HCT116 (cell line): ENCODE measurements at places on chromosomes 7 and 10.
A peak's percentile ranks its signal among the peaks of the same experiment; 100 is the strongest.

GRCh38 chr10:91164520-91165065 is 55.9 kb upstream of the PCGF5 start:
- H3K4me3 ChIP-seq = no peak overlapping the region
- no peaks in the 10 kb centered on the region for H3K27me3 ChIP-seq
- H3K4me1 ChIP-seq = peaks cover 16% of the 10 kb centered on the region
- H3K36me3 ChIP-seq = no peaks in the 10 kb centered on the region

GRCh38 chr10:130743751-130744271 is 567.7 kb downstream of the TCERG1L start:
- DNase-seq = no peak
- H3K27ac ChIP-seq = no peak overlapping the region

GRCh38 chr10:102691285-102692066 is 22.7 kb downstream of the ARL3 start:
- DNase-seq = no peak
- no peaks in the 10 kb centered on the region; the same call in 1 of the 2 replicates for H3K36me3 ChIP-seq
- H3K4me1 ChIP-seq = no peaks in the 10 kb centered on the region
- H3K27me3 ChIP-seq = no peaks in the 10 kb centered on the region
- H3K4me3 ChIP-seq = no peak overlapping the region

DNA sequence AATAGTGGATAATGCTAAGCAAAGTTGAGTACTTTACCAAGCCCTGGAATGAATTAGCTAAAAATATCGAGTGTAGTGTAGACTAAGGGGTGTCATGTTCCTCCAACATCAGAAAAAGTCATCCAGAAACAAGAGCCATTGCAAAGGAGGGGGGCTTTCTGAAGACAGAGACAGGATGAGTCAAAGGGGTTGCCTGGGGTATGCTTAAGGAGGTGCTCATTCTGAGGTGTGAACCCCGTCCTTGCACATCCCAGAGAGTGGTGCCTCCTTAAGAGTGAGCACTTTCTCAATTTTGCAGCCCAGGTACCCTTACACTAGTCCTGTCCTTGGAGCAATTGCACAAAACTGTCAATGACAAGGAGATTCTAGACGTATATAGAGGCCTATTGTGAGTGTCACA is 43.1 kb upstream of the C10orf71 start:
- no peak overlapping the region for H3K4me3 ChIP-seq
- H3K27ac ChIP-seq = no peak overlapping the region
- H3K4me1 ChIP-seq = no peaks in the 10 kb centered on the region
- DNase-seq = no peak
- peaks cover 46% of the 10 kb centered on the region; the same call in 1 of the 2 replicates for H3K27me3 ChIP-seq
- H3K36me3 ChIP-seq = no peaks in the 10 kb centered on the region

DNA sequence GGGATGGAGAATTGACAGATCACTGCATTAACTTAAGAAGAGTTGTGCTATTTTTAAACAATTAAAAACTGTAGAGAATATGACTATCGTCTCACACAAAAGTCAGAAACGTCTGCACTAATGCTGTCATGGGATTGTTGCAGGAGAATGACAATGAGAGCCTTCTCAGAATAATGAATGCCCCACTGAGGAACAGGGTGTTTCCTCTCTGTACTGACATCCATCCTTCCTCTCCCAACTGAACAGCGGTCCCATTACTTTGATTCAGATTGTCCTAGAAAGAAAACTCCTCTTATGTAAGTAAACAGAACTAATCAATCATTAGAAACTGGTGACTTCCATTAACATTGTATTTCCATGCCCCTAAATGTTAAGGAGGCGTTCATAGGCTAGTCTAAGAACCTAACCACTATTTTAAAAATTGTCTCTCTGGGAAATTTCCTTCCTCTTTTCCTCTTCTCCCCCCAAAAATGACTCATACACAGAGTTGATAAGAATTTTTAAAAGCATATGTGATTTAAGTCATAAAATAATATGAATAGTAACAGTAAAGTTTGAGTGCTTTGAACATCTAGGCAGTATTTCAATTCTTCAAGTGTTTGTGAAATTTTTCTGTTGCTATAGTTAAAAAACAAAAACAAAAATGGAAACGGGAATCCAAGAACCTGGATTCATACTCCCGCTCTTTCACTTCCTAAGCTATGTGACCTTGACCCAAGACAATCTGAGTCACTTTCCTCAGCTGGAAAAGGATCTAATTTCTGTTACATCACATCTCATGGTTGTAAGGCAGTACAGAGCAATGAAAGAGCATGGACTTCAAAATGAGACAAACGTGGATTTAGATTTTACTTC is 12.7 kb upstream of the MACC1 start:
- no peak overlapping the region for H3K27ac ChIP-seq
- H3K4me1 ChIP-seq = peaks cover 8% of the 10 kb centered on the region; the same call in 1 of the 2 replicates
- no peaks in the 10 kb centered on the region for H3K36me3 ChIP-seq
- H3K4me3 ChIP-seq = no peak overlapping the region

DNA sequence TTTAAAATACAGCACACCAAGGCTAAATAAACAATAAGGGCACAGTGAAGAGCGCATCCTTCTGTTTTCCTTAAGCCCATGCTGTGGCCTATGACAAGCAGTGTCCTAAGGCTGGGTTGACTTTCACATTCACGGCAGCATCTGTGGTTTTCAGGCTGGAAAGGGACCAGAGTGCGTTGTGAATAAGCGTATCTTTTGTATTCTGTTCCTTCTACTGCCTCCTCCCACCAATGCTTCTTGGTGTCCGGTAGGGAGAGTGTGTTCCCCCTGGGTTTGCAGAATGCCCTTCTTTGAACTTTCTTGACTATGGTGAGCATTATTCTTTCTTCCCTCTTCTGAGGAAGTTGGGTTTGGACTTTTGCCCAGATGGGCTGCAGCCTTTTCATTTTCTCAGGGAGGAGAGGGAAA is 73.6 kb downstream of the ABCA13 start:
- DNase-seq = no peak
- H3K4me3 ChIP-seq = no peak overlapping the region
- H3K27me3 ChIP-seq = peaks cover 25% of the 10 kb centered on the region
- H3K27ac ChIP-seq = no peak overlapping the region
- H3K4me1 ChIP-seq = no peaks in the 10 kb centered on the region

GRCh38 chr7:138625849-138626230 is 75.3 kb downstream of the SVOPL start:
- H3K27me3 ChIP-seq = no peaks in the 10 kb centered on the region
- no peak overlapping the region for H3K27ac ChIP-seq
- H3K36me3 ChIP-seq = no peaks in the 10 kb centered on the region
- no peak for DNase-seq
- no peaks in the 10 kb centered on the region for H3K4me1 ChIP-seq
- no peak overlapping the region for H3K4me3 ChIP-seq

DNA sequence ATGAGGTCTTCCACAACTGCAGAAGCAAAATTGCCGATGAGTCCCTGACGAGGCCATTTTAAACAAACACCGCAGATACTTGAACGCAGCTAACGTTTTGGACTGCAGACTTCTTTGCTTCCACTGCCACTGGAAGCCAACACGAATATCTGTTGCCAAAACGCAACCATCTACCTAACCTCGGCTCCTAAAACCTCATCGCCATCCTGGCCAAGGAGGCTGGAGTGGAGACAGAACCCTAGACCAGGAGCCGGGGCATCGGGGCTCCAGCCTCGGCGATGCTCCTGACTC is 493 bp downstream of the WDR91 start:
- no peak for DNase-seq
- peak overlapping the region; percentile 24; the same call in 1 of the 2 replicates for H3K27ac ChIP-seq
- no peaks in the 10 kb centered on the region for H3K36me3 ChIP-seq
- H3K4me3 ChIP-seq = peak overlapping the region; percentile 63

DNA sequence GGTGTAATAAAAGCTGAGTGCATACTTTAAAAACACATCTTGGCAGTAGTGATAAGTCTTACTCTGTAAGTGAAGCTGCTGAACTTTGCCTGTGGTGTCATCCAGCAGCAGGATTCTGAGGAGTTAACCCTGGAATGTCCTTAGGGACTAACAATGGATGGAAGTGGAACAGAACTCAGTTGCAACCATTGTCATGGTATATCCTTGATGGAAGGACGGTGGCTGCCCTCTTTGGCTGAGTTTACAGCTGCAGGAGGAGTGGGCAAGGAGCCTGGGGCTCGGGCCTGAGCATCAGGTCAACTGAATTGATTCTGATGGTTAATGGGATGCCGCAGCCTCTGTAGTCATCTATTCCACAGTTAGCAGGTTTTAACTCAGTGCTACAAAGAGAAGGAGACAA is 56.2 kb downstream of the MRC1 start:
- H3K27me3 ChIP-seq = no peaks in the 10 kb centered on the region
- H3K4me1 ChIP-seq = no peaks in the 10 kb centered on the region
- no peaks in the 10 kb centered on the region for H3K36me3 ChIP-seq
- H3K27ac ChIP-seq = no peak overlapping the region

DNA sequence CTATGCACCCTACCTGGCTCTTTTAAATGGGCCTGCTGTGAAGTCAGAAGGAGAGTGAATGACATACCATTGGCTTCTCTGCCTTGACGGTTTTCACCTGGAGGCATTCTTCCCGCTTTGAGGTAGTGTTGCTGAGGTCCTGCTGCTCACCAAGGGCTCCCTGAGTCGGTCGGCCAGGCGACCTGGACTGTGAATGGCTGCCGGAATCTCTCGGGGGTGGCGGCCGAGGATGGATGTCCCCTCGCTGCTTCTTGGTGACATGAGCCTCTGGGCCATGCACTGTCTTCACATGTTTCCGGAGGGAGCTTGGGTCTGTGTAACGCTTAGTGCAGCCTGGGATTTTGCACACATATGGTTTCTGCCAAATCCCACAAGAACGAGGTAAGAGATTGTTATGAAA is 264.7 kb downstream of the GLI3 start:
- H3K36me3 ChIP-seq = no peaks in the 10 kb centered on the region
- no peak overlapping the region for H3K27ac ChIP-seq
- no peak for DNase-seq
- H3K27me3 ChIP-seq = peaks cover 20% of the 10 kb centered on the region
- H3K4me3 ChIP-seq = no peak overlapping the region

GRCh38 chr7:21891291-21891690 is 54.4 kb downstream of the CDCA7L start:
- no peaks in the 10 kb centered on the region for H3K27me3 ChIP-seq
- H3K4me3 ChIP-seq = no peak overlapping the region
- no peaks in the 10 kb centered on the region for H3K36me3 ChIP-seq
- no peaks in the 10 kb centered on the region for H3K4me1 ChIP-seq

- no peaks in the 10 kb centered on the region for H3K4me1 ChIP-seq
- no peak overlapping the region for H3K4me3 ChIP-seq
- H3K36me3 ChIP-seq = no peaks in the 10 kb centered on the region
- H3K27me3 ChIP-seq = no peaks in the 10 kb centered on the region
- no peak overlapping the region for H3K27ac ChIP-seq
These were observed 73.0 kb upstream of the STK17A start for GRCh38 chr7:43509906-43510305.

DNA sequence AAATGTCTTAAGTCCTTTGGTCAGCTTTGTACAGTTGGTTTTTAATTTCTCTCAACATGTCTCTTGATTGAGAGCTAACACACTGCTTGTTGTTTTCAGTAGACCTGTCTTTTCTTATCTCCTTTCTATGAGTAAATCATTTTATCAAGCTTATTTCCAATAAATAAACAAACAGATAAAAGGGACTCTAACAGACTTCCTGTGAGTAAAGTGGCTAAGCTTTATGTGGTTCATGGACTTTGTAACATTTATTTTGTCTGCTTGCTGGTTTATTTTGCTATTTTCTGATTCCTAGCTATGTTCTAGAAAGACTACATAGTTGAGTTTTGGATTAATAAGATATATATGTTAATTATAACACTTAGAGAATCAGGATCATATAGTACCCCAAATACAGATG is 27.1 kb downstream of the OR9A2 start:
- no peaks in the 10 kb centered on the region for H3K27me3 ChIP-seq
- peaks cover 8% of the 10 kb centered on the region; the same call in 1 of the 2 replicates for H3K4me1 ChIP-seq
- H3K27ac ChIP-seq = no peak overlapping the region
- no peak overlapping the region for H3K4me3 ChIP-seq

GRCh38 chr10:4453950-4454349 is 372.1 kb upstream of the AKR1E2 start:
- H3K36me3 ChIP-seq = no peaks in the 10 kb centered on the region
- no peak for DNase-seq
- H3K4me1 ChIP-seq = no peaks in the 10 kb centered on the region
- H3K27ac ChIP-seq = no peak overlapping the region
- H3K4me3 ChIP-seq = no peak overlapping the region
